ENCODE measurements at places on chromosomes 1 and 21. TPM values are rescaled to one million over a fixed set of nuclear protein-coding genes. Genes with fewer than 3 reads are reported as not detected.

Gene RXFP4
- not detected for total RNA-seq

DNA sequence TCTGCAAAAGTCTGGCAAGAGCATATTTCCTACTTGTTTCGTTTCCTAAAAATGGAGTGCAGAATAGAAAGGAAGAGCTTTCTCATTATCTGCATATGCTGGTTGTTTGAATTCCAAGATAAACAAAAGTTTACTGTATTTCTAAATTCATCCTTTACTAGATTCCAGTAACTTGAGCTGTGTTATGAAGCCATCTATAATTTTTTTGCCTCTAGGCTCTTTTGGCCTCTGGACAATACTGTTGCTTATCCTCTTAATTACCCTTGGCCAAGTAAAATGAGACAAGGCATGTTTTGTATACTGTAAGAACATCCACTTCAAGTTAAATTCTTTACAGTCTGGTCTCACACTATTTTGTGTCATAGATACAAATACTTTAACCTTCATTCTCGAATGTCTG is 45.6 kb upstream of the HFM1 start:
- no peak for DNase-seq

DNA sequence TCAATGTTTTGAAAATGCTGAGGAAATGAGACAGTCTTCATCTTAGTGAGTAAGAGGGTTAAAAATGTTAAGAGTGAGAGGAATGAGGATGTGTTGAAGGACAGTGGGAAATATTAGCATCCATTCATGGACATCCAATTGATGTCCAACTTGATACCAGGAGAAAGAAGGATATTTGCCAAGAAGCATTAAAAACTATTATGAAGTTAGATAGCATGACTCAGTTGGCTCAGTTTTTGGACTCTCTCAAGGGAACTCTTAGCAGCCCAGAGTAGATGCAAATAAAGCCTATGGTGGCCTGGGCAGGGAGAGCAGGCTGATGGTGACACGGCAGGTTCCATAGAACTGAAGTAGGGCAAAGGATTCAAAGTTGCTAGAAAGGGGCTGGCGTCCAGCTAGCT is 171.0 kb downstream of the ZZZ3 start:
- DNase-seq: peak; percentile 65

Gene AADACL4
- not detected for total RNA-seq

GRCh38 chr1:114023377-114023776 is 44.1 kb downstream of the OLFML3 start:
- no peak for DNase-seq

- DNase-seq: no peak
Measured at GRCh38 chr1:234412830-234413229, 39.6 kb downstream of the COA6 start.
